ENCODE measurements at places on chromosomes 16 and 17.

DNA sequence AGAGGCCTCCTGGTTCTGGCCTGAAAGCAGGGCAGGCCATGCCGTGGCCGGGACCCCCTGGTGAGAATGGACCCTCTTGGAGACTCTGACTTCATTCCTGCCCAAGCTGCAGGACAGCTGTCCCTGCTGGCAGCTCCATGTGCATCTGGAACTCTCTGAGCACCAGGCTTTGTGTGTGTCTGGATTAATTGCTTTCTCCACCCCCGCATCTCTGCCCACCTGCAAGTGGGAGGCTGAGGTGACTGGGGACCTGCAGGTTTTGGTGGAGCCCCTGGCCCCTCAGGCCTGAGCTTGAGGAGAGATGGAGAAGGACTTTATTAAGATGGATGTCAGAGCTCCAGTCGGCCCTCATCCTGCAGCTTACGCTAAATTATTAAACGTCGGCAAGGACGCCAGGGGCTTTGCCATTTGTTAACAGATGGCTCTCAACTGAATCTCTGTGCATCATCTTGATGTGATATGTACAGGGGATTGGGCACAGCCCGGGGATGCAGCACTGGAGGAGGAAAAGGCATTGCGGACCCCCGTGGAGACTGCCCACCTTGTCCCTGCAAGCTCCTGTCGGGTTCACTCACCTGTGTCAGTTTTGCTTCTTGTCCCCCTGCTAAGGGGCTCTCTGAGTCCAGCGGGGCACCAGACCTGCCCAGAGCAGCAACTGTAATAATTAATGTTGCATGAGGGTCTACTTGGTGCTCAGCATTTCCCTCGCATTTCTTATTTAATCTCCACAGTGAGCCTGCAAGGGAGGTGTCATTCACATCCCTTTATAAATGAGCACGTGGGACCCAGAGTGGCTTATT, 154.1 kb upstream of the RPL38 start:
- DNase-seq, result no peak

GRCh38 chr17:73318427-73318813, 6.6 kb upstream of the CDC42EP4 start:
- no peak for DNase-seq

- peak; percentile 78 for DNase-seq
Observed at GRCh38 chr17:82021107-82021899, 1.4 kb downstream of the CENPX start.

GRCh38 chr16:28983644-28984043, 1.2 kb upstream of the LAT start:
- no peak for DNase-seq

GRCh38 chr16:13510425-13511151, 409.4 kb upstream of the ERCC4 start:
- peak; percentile 22 for DNase-seq

DNA sequence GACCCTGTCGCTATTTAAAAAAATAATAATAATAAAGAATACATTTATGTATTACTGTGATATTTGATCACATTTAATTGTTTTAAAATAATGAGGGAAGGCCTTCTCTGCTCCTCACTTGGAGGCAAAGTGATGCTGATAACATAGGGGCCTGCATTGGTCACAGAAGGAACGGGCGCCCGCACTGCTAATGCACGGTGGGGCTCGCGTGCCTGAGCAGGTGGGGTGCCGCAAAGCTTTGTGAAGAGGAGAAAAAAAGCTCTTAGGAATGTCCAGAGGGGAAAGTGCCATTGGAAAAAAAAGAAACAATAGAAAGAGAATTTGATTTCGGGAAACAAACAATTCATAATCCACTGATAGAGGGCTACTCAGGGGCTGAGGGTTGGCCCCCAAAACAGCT, 143.8 kb downstream of the ZNF423 start:
- no peak for DNase-seq

DNA sequence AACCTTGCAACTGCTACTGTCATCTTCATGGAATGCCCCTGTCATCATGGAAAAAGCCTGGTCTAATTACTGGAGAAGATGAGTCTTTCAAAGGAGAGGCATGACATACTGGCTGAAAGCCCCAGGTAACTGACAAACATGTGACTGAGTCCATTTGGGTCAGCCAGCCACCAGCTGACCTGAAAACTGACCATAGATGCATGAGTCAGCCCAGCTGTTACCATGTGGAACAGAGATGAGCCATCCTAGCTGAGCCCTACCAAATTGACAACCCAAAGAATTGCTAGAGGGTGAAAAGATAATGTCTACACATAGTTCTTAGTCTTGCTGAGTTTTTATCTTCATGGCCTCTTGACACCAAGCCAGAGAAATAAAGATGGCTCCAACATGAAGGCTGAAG, 311.8 kb downstream of the UTP18 start:
- DNase-seq, result no peak

- DNase-seq, result peak; percentile 94
Observed at GRCh38 chr17:31696184-31696602, 162.9 kb downstream of the COPRS start.

GRCh38 chr16:8798535-8799157, 1.0 kb downstream of the PMM2 start:
- no peak for DNase-seq

GRCh38 chr17:40321961-40322357, 13.0 kb downstream of the RARA start:
- DNase-seq, result no peak

DNA sequence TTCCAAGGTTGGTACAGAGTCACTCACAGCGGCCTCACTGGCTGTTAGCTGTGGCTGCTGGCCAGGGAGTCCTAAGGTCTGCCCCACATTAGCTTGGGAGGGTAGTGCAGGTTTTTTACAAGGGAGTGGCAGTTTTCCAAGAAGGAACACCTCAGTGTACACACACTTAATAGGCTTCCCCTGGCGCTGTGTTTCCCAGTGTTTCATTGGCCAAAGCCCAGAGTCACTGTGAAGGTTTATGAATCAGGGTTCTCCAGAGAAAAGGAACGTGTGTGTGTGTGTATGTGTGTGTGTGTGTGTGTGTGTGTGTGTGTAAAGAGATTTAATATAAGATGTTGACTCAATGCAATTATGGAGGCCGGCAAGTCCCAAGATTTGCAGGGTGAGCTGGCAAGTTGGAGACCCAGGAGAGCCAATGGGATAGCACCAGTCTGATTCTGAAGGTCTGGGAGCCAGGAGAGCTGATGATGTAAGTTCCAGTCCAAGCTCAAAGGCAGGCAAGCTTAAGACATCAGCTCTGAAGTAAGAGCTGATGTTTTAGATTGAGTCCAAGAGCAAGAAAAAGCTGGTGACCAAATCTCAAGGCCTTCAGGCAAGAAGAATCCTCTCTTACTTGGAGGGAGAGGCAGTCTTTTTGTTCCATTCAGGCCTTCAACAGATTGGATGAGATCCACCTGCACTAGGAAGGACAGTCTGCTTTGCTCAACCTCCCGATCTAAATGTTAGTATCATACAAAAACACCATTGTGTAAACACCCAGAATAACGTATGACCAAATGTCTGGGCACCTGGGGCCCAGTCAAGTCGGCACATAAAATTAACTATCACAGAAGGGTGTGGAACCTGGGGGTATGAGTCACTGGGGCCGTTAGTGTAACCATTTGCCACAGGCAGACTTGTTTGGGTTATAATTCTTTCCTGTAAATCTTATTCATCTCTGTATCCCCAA, 206.8 kb downstream of the PRKCA start:
- no peak for DNase-seq

GRCh38 chr17:4583782-4584100, 588 bp upstream of the SMTNL2 start:
- DNase-seq, result peak; percentile 81

DNA sequence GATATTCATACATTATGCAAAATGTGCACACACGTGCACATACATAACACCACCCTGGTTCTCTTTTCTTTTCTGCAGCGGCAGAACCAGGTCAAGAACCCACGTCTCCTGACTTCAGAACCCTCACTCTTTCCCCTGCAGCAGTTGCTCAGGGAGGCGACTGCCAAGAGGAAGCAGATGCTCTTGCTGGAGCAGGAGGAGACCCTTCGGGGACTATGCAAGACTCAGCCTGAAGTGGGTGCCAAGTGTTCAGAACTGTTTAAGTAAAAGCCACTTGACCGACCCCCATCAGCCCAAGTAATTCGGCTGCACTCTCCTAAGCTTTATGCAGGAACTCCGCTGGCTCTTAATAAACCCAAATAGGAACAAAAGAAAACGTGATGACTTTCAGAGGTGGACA, 193.8 kb downstream of the SLC39A11 start:
- no peak for DNase-seq

DNA sequence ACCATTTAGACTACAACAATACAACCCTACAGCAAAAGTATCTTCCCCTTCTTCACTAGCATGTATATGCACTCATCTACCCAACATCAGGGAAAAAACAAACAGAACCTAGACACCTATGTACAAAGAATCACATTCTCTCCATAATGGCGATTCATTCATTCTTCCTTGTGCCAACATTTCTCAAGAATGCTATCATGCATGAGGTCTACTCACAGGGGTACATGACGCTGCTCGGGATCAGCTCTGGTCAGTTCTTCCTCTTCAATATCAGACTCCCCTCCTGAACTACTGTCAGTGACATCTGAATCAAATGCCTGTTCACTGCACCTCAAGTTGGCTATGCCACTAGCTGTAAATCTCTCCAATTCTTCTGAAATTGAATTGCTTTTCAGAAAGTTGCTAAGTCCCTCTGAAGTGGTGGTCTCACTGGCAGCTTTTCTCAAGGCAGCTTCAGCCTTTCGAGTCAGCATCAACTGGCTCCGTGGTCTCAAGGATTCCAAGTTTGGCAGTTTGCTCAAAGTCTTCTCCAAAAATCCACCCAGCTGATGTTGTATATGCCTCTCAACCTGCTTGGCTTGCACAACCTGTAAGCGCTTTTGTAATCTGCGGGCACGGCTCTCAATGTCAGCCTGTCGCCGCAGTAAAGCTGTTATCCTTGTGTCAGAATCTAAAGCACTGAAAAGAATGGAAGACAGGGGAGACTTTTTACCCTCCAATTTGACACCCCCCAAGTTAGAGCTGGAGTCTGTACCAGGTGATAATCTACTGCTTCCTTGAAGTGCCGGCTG, 22.4 kb downstream of the KANSL1 start:
- no peak for DNase-seq

DNA sequence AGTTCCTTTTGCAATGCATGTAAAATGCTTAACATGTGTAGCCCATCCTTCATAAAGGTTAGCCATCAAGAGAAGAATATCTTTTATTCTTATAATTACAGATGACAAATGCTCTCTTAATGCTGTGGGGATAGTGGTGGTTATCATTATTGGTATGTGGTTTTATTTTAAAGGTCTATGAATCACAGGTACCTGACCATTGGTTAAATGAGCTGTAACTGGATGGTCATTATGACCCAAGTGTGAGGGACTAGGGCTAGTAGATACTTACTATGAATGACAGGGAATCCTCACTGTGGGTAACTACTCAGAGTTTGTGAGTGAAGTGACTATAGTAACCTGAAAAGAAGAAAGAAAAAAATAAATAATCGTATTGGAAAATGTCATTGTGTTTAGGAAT, 78.8 kb downstream of the CDRT15 start:
- no peak for DNase-seq

- DNase-seq, result no peak
Observed at GRCh38 chr17:69547947-69548346, 133.4 kb downstream of the MAP2K6 start.

- no peak for DNase-seq
Observed at GRCh38 chr16:525520-526180, 1.9 kb upstream of the CAPN15 start.

DNA sequence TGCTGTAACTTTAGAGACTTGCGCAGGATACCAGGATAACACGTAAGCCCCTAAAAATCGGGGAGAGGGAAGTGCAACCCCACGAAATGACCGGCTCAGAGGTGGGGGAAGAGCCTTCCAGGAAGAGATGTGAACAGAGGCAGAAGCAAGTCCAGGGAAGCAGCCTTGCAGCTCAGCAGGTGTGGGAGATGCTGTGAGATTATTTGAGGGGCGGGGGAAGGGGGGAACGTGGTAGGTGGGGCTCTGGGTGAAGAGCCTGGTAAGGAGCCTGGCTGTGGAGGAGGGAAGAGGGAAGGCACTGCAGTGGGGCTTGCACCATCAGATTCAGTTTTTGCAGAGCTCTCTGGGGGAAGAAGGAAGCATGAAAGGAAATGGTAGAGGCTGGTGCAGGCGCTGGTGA, 95.4 kb upstream of the CACNG5 start:
- no peak for DNase-seq

DNA sequence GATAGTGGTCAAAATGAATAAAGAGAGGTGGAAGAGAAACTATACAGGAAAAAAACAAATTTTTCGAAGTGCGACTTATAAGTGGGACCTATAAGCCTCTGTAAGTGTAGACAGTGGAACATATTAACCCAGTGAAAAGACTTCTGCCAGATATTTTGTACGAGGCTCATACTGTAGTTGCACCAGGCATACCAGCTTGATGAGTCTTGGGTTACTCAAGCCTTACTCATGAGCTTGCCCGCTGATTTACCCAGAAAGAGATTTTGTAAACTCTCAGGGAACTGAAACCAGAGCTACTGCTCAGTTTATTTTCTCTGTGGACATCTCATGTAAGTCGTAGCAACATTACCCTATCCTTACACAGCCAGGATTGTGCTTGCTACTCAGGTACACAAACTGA, 708.0 kb upstream of the SOX9 start:
- no peak for DNase-seq

DNA sequence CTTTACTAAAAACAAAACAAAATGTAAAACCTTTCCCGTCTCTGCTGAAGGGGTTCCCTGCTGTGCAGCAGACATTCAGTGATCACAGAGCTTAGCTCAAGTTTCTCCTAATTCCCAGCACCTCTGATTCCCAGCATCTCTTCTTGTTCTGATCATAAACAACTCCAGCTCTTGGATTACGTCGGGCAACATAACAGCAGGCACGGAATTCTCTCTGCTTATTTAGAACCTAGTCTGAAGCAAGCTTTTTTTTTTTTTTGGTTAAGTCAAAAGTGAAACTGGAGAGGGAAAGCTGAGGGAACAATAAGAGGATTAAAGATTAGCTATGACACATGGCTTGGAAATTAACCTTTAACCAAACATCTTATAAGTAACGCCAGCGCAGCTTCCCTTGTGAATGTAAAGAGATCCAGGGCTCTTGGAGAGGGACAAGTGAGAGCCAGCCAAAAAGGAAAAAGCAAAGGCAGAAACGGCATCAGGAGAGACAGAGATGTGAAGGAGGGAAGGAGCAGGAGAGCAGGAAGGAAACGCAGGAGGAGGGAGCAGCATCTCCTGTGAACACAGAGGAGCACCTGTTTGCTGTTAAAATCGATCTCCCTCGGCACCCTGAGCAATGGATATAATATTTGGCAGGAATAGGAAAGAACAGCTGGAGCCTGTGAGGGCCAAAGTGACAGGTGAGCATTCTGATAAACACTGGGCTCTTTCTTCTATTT, at the start of gene BCO1:
BCO1 (plus strand) TSS at position 394 of the 716 bp plus-strand sequence; CDS start at position 614, 220 bp downstream.
- peak; percentile 87 for DNase-seq

GRCh38 chr17:69358688-69359596, 32.0 kb upstream of the ABCA5 start:
- DNase-seq, result peak; percentile 61

All from neural progenitor cell (in vitro differentiated cells).